ENCODE measurements at places on chromosomes 3 and 15.

- H3K4me3 ChIP-seq = no peak overlapping the region
- peak; percentile 85 for DNase-seq
- no peaks in the 10 kb centered on the region for H3K36me3 ChIP-seq
- H3K27ac ChIP-seq = peak overlapping the region; percentile 80
Measured at GRCh38 chr3:18134386-18135059, 290.6 kb downstream of the SATB1 start.

DNA sequence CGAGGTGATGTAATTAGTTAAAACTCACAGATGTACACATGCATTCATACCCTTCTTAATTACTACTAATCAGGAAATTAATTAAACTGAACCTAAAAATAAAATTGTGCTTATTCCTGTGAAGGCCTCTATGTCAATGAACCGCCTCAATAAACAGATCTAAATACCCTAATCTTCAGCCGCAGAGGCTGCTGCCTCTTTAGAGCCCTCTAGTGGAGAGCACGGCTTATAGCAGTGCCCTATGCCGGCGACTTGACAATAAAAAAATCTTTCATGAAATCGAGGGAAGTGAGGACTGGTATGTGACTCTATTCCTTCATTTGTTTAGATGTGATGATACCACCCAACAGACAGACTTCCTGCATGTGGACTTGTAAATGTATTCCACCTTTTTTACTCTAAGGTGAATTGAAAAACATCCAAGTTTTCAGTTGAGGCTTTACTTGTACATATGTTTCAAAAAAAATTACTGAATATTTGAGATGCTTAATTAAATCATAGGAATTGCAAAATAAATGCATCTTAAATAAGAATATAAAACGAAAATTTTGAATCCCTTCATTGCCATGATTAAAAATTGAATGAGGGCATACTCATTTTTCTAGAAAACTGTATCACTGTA is 8.3 kb upstream of the EPHA3 start:
- DNase-seq = peak; percentile 80
- no peak overlapping the region for H3K27ac ChIP-seq
- peaks cover 4% of the 10 kb centered on the region for H3K27me3 ChIP-seq

- no peak overlapping the region for H3K27ac ChIP-seq
- peaks cover 21% of the 10 kb centered on the region for H3K4me1 ChIP-seq
Measured at GRCh38 chr3:173823911-173824460, 426.4 kb downstream of the NLGN1 start.

- no peak overlapping the region for H3K27ac ChIP-seq
- no peaks in the 10 kb centered on the region for H3K36me3 ChIP-seq
- no peak for DNase-seq
- peaks cover 14% of the 10 kb centered on the region for H3K27me3 ChIP-seq
Measured at GRCh38 chr15:81811736-81812135, 234.1 kb downstream of the MEX3B start.

DNA sequence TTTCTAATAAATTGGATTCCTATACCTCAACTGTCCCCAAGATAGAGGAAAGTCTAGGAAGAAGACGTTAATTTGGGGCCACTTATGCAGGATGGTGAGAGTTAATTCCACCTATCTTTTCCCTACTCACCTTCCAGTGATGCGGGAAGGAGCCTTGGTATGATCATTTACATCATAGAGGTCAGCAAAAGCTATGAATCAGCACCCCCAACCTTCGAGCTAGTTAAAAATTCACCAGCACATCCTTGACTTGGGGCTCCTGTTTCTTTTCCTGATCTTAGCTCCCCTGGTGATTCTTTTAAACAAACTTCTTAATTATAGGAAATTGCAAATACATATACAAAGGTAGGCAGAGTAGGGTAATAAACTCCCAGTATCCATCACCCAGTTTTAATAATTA is 366.6 kb downstream of the SOX2 start:
- H3K27me3 ChIP-seq = no peaks in the 10 kb centered on the region
- H3K4me3 ChIP-seq = no peak overlapping the region
- DNase-seq = no peak
- H3K27ac ChIP-seq = no peak overlapping the region

DNA sequence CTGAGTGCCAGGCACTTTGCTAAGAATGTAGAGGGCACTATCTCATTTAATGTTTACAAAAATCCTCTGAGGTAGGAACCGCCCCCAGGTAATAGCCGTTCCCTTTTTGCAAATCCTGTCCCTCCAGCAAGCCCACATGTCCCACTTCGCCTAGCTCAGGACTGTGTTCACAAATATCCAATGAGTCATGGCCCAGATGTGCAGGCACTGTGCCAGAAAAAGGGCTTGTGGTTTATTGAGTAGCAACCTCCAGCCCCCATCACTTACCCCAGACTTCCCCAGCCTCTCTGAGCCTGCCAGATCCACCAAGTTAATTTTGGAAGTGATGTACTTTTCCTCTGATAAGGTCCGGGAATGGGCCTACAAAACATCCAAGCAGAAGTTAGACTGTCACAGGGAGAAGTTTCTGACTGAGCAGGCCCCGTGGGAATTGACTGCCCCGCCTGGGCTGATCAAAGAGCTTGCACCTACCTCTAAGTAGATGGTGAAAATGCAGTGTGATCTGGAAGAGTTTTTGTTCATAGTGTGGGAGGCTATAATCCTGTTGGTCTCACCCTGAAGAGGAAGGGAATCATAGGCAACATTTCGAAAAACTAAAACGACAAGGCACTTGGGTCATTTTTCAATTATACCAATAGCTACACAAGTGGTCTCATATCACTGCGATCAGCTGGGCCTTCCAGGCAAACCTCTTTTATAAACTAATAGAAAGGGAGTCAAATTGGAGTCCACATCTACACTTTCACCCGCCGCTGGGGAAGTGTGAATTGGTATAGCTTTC is 15.7 kb downstream of the KIF9 start:
- H3K4me1 ChIP-seq = peaks cover 9% of the 10 kb centered on the region
- no peak overlapping the region for H3K4me3 ChIP-seq
- no peak overlapping the region for H3K27ac ChIP-seq
- DNase-seq = peak; percentile 86
- H3K36me3 ChIP-seq = no peaks in the 10 kb centered on the region
- no peaks in the 10 kb centered on the region for H3K27me3 ChIP-seq

- DNase-seq = no peak
- no peaks in the 10 kb centered on the region for H3K4me1 ChIP-seq
- H3K27me3 ChIP-seq = no peaks in the 10 kb centered on the region
- no peak overlapping the region for H3K27ac ChIP-seq
- H3K36me3 ChIP-seq = no peaks in the 10 kb centered on the region
Measured at GRCh38 chr3:34889641-34890040, 749.7 kb upstream of the ARPP21 start.

- DNase-seq = no peak
- peaks cover 24% of the 10 kb centered on the region for H3K4me1 ChIP-seq
- no peaks in the 10 kb centered on the region for H3K27me3 ChIP-seq
- no peaks in the 10 kb centered on the region for H3K36me3 ChIP-seq
- no peak overlapping the region for H3K27ac ChIP-seq
Measured at GRCh38 chr15:82186719-82187406, 75.7 kb downstream of the EFL1 start.

All from GM23248 (cell line).